NCI-H524 (cell line): ENCODE measurements at places on chromosomes 4 and X.
A peak's percentile ranks its signal among the peaks of the same experiment; 100 is the strongest.

- no peak for DNase-seq
Observed at GRCh38 chrX:68416592-68416991, 16.7 kb downstream of the OPHN1 start.

DNA sequence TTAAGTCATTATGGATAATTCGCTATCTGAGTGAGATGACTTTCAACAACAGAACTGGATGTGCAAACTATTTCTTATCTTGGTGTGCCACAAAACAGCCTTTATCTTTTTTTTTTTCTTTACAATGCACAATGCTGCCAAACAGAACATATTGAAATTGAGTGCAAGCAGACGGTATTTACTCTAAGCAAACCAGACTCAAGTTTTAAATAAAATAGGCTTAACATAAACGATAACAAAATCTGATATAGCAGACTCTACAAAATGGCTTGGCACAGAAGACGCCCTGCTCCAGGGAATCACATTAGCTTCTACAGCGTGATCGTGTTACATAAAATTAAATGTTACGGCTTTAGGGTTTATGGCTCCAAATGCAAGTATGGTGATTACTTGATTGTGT, 9.6 kb upstream of the STK32B start:
- DNase-seq = no peak

- DNase-seq = peak; percentile 70
Observed at GRCh38 chr4:42398171-42398870, 1.0 kb downstream of the SHISA3 start.

DNA sequence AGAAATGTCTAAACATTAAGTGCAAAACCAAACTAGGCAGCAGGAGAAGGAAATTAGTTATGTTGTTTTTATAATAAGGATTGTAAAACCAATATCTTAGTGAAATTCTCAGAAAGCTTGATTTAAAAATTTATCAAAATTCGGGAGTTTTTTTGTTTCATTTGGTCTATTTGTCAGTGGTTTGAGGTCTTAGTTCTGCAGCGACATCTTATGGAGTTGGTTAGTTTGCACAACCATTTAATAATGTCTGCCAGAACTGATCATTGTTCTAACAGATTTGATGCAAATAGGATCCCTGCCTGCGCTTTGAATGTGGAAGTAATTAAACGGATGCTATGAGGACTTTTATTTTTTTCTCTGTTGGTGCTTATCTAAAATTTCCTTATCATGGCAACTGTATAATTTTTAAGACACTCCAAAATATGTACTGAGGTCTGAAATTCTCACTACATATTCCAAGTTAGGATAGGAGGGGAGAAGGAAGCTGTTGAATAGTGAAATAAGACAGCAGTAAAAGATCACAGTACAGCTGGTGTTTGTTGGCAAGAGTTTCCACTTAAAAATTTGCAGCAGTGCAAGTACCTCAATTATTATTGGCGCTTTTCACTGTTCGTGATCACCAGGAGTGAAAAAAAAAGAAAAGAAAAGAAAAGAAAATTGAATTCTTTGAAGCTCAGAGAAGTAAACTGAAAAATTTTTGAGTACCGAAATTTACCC, 2521.4 kb downstream of the ARAP2 start:
- DNase-seq = peak; percentile 38

DNA sequence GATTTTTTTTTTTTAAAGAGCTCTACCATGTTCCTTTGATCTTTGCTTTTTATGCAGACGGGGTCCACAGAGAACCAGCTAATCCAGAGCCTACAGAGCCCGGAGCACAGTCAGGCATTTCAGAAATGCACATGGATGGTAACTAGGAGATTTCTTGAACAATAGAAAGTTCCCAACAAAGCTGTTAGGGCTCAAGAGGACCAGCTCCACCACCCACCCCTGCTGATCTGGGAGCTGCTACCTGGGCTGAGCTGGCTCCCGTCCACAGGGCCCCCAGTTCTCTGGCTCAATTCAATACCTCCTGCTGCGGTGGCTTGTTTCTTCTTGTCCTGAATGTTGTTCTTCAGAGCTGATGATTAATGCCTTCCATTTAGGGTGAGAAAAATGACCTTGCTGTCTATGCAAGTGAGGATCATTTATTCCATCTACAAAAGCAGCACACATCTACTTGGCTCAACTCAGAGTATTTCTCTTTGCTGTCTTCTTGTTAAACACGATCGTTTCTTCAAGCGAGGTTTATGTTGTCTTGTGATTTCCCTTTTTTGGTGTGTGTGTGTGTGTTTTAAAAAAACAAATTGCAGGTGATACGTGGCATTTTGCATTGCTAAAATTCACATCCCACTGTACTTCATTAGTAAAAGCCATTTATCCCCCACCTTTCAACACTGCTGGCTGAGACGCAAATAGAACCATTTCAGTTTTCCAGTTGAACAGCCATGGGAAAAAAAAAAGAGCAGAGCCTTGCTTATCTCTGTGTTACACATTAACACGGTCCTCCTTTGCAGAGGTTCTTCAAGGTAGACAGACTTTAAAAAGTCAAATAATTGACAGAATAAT, 31.3 kb downstream of the IGFBP7 start:
- no peak for DNase-seq

DNA sequence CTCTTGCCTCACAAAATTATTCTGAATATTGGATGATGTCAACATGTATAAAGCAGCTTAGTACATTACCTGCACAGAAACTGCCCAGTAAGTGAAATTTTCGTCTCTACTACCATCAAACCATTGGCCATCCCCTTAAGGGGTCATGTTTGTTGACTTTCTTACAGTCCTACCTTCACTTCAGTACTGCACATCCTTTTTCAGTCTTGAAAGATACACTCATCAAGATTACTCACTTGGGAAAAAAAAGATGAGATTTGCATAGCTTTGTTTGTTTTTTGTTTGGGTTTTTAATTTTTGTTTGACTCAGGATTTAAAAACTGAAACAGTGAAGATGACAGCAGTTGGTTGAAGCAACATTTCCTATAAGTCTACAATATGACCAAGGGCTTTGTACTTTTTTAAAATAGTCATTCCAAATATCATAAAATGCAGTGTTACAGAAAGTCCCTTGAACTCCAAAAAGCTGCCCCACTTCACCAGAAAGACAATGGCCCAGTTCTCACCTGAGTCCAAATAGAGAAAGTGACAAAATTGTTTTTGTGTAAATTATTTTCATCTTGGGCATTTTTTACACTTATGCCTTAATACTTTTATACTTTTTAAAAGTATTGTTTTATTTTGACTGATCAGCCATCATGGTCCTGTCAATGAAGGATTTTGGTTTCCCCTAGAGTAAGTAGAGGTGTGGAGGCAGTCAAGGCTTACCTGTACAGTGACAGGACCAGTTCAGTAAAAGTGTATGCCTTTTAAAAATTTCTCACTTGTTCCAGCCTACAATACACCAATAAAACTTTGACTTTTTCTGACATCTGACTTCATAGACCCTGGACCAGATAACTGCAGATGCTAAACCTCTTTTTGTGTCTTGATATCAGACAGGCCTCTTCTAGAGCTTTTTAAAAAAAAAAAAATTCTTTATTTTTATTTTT, 59.7 kb upstream of the EDA2R start:
- no peak for DNase-seq

GRCh38 chr4:128906581-128906980, 97.1 kb downstream of the JADE1 start:
- DNase-seq = no peak

DNA sequence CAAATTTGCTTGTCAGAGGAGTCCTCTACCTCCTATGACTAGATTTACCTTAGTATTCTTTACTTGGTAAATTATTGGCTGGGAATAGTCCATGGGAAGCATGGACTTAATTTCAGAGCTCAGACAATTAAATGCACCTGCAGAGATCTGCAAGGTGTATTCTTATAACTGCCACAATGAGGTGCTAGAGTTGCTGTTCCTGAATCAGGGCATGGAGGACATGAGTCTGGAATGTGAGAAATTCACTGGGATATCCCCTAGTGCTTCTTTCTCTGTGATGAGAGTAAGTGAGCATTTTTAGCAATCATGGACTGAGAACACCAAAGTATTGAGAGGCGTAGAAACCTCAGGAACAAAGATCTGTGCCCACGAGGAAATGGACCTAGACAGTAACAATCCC, 32.9 kb upstream of the GRID2 start:
- peak; percentile 2 for DNase-seq

DNA sequence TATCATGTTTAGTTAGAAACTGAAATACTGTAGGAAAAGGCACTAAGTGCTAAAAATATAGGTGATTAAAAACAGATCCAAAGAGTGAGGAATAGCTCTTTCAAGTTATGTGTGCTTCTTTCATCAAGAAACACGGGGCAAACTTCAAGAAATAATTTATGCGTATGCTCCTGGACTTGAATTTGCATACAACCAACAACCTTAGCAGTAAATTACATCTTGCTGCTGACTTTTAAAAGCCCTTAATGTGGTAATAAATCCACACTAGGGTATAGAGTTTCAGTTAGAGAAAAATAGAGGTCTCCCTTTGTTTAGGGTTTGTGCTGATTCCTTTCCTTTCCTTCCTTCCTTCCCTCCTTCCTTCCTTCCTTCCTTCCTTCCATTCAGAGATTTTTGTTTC, 94.5 kb upstream of the GC start:
- DNase-seq = no peak

DNA sequence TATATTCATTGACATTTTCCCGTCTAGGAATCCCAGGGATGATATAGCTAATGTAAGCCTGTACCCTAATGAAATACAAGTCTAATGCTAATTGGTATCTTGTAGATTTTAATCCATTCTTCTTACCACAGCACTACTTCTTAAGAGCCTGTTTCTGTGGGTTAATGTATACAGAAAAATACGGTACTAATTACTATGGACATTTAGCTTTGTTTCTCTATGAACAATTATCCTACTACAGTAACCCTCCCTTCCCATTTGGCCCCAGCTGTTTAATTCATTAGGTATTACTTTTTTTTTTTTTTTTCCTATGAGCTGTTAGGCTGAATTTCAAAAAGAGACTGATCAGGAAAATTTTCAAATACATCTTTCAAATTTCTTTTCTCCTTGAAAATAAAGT, 245.1 kb upstream of the SLC7A11 start:
- DNase-seq = no peak

DNA sequence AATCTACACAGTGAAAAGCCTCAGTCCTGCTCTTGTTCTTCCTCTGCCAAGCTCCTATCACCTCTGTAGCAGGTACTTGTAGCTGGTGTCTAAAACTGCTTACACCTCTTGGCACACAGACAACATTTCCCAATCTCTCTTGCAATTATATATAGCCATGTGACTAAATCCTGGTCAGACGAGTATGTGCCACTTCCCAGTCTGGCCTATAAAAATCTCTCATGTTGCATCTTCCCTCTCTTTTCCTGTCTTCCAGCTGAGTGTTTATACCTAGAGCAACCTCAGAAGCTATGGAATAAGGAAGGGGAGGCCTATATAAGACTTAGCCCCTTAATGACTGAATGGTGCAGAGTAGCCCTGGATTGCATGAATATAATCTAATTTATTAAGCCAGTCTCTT, 105.8 kb downstream of the RNF150 start:
- DNase-seq = peak; percentile 21

- no peak for DNase-seq
Observed at GRCh38 chrX:39948582-39948981, 149.2 kb downstream of the BCOR start.

- DNase-seq = peak; percentile 5
Observed at GRCh38 chr4:152939621-152940020, 3.5 kb downstream of the FHDC1 start.

DNA sequence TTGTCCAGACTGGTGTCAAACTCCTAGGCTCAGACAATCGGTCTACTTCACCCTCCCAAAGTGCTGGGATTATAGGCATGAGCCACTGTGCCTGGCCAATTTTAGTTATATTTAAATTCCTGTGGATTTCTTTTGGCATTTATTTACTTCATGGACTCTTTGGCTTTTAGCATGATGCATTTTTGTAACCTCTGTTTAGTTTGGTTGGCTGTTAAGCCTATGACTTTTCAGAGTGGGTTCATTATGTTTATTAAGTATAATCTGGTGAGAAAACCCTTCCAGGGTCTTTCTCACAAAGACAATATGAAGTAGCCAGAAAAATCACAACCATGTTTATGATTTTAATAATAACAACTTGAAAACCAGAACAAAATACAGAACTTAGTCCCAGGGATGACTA, 49.4 kb downstream of the USP38 start:
- no peak for DNase-seq

- no peak for DNase-seq
Observed at GRCh38 chr4:142285222-142285583, 560.9 kb downstream of the INPP4B start.

DNA sequence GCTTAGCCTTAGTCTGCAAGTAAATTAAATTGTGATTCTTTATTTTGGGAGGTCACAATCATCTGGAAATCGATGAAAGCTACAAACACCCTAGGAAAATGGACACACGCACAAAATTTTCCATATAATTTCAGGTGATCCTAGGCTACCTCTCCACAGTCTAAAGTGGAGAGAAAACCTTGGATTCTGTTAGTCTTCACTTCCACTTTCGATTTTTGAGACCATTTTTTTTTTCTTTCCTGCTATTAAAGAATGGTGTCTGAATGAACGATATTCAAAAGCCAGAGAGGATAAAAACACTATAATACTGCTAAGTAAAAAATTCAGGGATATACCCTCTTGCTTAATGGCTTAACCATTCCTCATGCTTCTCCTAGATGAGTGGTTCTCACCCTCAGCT, 1.7 kb downstream of the FBXL5 start:
- DNase-seq = no peak

DNA sequence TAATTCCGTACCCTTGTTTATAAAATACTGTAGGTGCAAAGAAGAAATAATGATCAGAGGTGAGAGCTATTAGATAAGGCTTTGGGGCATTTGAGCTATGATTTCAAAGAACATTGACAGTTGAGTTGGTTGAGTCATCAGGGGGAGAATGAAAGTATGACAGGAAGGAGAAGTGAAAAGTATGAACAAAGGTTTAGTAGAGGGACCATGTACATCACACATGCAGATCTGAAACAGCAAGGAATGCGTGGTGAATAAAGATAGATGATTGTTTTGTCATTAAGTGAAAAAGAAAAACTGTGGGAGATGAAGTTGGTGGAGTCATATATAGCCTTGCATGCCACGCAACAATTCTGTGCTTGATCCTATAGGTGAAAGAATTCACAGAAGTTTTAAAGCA, 163.1 kb downstream of the ARAP2 start:
- no peak for DNase-seq

DNA sequence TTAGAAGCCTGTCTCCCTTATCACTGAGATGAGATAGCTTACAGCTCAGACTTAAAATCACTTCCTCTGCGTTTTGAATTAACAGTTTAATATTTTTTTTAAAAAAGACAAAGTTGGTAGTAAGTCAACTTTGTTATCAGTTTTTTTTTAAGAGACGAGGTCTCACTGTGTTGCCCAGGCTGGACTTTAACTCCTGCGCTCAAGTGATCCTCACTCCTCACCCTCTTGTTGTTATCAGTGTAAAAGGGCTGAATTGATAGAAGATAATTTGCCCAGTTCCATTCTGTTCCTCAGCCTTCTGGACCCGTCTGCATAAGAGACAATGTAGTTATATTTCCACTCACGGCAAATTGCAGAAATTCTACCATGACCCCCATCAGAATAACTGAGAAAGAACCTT, 245.4 kb downstream of the DCTD start:
- DNase-seq = no peak
